ENCODE measurements at places on chromosomes 11 and 22. TPM values are rescaled to one million over a fixed set of nuclear protein-coding genes. Genes with fewer than 3 reads are reported as not detected.

Gene ELMOD1
- total RNA-seq = 3.2 TPM

Gene CBLIF
- not detected for total RNA-seq

Gene NAALAD2
- total RNA-seq = 8.5 TPM

Gene PRR33
- 4.8 TPM for total RNA-seq

Gene MS4A14
- total RNA-seq = 0.31 TPM

Gene BCL2L13
- total RNA-seq = 61.5 TPM

Gene MRGPRX4
- total RNA-seq = not detected

Gene MLC1
- total RNA-seq = 0.21 TPM

Gene CEND1
- not detected for total RNA-seq

Gene ANGPTL5
- total RNA-seq = not detected

Gene GLB1L2
- total RNA-seq = 1.8 TPM

Gene DEUP1
- total RNA-seq = not detected

Gene GNAZ
- 4.4 TPM for total RNA-seq

Gene APOA4
- total RNA-seq = not detected

Gene FAM76B
- total RNA-seq = 50.9 TPM

Gene PATE2
- total RNA-seq = not detected

Gene MRGPRX3
- total RNA-seq = 0.51 TPM

Gene MN1
- total RNA-seq = 27.0 TPM

Gene SLC17A6
- not detected for total RNA-seq

Gene OR52N4
- not detected for total RNA-seq

Gene LYVE1
- 22.3 TPM for total RNA-seq

Gene TNRC6B
- total RNA-seq = 55.0 TPM

Gene OR51B5
- total RNA-seq = not detected

Gene ST14
- total RNA-seq = 9.7 TPM

Gene FOLH1
- total RNA-seq = 6.1 TPM

Gene RNASEH2C
- 20.2 TPM for total RNA-seq

Gene KRTAP5-2
- not detected for total RNA-seq

Gene ADM2
- total RNA-seq = 0.92 TPM

Gene FAM227A
- 1.9 TPM for total RNA-seq

Gene OR8A1
- total RNA-seq = not detected

Gene SPDYC
- total RNA-seq = not detected

Gene SHANK3
- 10.1 TPM for total RNA-seq

Gene STK33
- total RNA-seq = 8.2 TPM

Gene CNIH2
- total RNA-seq = 1.7 TPM

Gene IGF2
- total RNA-seq = 1,514 TPM

Measured in tongue (tissue), 3 donors.